Astrocyte (in vitro differentiated cells and primary cell): ENCODE measurements at places on chromosomes 3 and 15. TPM values are rescaled to one million over a fixed set of nuclear protein-coding genes. Genes with fewer than 3 reads are reported as not detected.

DNA sequence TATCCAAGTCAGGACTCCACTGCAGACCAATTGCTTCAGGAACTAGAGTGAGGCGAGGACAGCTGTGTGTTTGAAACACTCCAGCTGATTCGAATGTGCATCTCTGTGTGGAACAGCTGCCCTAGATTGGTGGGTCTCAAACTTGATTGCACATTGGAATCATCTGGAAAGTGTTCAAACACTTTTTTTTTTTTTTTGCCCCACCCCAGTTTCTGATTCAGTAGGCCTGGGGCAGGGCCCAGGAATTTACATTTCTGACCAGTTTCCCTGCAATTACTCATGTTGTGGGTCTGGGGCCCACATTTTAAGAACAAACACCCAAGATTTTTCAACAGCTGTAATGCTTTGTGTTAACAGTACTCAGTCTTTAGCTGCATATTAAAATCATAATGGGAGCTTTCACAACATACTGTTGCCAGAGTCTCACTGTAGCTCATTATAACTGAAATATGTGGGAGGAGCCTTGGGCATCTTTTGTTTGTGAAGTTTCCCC is 156.6 kb downstream of the NR1D2 start:
- DNase-seq, result peak; percentile 7

SPRED1 gene
- 29.5 and 31.7 TPM in 2 replicates for total RNA-seq

TTC14 gene
- total RNA-seq, result 42.4 and 42.5 TPM in 2 replicates

GRCh38 chr3:158712443-158712842 is 19.8 kb downstream of the RARRES1 start:
- DNase-seq, result no peak

DNA sequence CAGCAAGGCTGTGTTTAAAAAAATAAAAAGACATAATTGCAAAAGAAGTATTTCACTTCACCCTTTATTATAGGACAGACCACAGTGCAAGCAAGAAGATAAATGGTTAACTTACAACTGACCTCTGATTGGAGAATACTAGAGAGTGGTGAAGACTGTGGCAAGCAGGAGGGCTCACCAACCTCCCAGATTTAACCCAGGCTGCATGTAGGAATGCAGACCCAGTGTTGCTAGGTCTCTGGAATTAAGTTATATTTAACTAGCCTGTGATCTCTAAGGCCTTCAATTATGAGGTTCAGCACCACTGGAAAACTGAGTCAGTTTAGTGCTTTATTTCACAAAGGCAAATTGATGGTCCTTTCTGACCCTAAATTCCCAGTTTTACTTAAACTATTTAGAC is 436.6 kb downstream of the LPP start:
- DNase-seq, result no peak

DNA sequence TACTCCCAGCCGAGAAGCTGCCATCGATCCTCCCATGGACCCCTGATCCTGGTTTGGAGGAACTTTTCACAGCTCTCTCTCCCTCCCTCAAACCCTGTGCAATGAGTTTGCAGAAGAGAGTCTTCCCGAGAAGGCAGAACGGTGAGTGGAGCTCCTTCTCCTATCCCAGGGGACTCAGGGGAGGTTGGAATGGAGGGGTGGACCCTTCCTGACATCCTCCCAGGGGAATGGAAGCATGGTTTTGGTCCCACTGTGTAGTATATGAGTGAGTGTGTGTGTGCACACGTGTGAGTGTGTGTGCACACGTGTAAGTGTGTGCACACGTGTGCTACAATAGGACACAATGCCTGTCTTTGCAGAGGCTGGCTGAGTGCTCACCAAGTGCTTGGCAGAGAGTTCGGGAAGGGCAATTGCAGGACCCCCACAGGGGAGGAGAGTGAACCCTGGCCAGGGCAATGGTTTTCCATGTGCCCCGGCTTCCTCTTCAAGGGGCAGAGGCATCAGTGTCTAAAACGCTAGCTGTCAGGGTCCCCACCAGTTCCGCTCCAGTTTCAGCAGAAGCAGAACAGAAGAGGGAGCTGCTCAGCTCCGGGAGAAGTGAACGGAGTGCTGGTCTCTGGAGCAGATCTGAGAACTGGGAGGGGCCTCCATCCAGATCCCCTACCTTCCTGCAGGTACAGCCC is 13.8 kb upstream of the IL16 start:
- DNase-seq, result no peak

DNA sequence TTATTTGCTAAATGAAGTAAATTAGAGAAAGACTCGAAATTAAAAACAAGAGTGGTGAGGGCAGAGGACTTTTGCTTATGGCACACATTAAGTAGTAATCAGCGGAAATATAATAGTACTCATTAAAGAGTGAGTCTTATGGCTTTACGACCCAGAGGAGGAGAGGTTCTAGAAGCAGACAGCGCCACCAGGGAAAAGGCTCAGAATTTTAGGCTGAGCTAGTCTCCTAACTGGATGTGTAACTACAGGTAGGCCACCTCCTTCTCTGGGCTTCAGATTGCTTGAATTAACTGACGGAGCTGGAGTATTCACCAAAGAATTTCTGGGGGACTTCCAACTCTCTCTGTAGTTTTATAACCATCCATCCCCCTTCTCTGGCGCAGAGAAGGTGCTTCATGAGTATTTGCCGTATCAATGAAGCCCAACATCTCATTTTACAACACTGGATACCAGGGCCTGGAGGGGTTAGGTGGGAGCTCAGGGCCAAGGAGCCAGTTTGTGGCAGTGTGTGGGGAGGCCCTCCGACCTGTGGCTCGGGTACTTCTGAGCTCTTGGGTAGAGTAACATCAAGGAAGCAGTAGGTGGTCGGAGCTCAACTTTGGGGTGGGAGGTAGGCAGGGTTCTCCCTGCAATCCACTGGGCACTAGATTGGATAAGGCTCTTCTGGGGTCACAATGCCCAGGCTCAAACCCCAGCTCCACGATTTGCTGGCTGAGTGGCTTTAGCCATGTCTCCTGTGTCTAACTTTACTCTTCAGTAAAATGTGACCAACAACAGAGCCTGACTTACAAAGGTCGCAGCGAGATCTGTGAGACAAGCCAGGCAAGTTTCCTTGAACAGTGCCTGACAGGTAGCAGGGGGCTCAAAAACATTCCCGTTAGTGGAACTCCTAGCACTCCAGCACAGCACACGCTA is 1.1 kb downstream of the CHCHD4 start:
- no peak for DNase-seq

OR5K2 gene
- not detected in 2 replicates for total RNA-seq

PRICKLE2 gene
- 84.4 and 101 TPM in 2 replicates for total RNA-seq

GRCh38 chr3:56157693-56158362 is 310.4 kb downstream of the ERC2 start:
- DNase-seq, result peak; percentile 34

DNA sequence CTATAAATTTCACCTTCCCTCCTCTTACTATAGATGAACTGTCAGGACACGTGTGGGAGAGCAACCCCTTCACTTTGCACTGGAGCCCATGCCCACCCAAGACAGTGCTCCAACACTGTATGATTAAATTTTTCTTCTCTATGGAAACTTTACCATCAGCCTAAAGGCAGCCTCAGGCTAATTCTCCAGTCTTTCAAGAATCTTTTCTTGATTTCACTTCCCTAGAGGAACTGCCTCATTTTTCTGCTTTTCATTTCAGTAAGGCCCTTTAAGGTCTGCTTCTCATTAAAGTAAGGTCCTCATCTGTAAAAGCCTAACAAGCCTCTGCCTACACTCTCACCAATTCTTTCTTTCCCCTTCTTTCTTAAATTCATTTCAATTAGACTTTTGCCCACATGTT is 137.3 kb downstream of the KCNMB2 start:
- no peak for DNase-seq

UBAP1L gene
- 1.8 and 1.9 TPM in 2 replicates for total RNA-seq

NAALADL2 gene
- total RNA-seq, result 2.7 and 3.3 TPM in 2 replicates

- no peak for DNase-seq
Measured at GRCh38 chr15:73258271-73259108, 110.3 kb downstream of the HCN4 start.

- DNase-seq, result peak; percentile 39
Measured at GRCh38 chr3:4981294-4981664, 2.0 kb downstream of the BHLHE40 start.

DNA sequence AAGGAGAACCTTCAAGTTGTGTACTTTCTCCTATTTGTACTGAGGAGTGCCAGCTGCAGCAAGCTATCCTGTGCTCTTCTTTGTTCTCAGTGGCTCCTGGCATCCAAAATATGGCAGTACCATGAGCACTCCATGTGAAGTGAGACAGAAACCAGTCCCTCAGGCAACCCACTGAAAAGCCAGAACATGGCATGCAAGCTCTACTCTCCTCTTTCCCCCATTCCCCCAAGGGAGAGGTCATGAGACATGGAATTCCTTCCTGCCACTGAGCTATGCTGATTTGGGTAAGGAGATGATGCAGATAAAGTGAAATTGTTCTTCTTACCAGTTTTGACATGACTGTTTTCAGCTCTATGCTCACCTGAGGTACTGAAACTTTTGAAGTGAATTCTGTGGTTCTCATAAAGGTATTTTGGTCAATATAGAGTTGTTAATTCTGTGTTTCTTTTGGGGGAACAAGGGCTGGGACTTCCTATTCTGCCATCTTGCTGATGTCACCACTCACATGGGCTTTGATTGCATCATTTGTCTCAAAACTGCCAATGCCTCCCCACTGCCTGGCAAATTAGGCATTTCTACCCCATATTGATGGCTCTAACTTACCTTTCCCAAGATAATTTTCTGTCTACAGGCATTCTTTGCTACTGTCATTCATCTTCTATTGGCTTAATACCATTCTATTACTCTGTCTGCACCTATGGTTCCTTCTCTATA is 22.8 kb upstream of the CEP152 start:
- DNase-seq, result no peak

GRCh38 chr3:179113903-179114302 is 34.3 kb upstream of the PIK3CA start:
- peak; percentile 37 for DNase-seq

- DNase-seq, result no peak
Measured at GRCh38 chr15:81088470-81089013, 45.5 kb upstream of the CFAP161 start.

- no peak for DNase-seq
Measured at GRCh38 chr3:53092942-53093341, 37.3 kb downstream of the RFT1 start.

DNA sequence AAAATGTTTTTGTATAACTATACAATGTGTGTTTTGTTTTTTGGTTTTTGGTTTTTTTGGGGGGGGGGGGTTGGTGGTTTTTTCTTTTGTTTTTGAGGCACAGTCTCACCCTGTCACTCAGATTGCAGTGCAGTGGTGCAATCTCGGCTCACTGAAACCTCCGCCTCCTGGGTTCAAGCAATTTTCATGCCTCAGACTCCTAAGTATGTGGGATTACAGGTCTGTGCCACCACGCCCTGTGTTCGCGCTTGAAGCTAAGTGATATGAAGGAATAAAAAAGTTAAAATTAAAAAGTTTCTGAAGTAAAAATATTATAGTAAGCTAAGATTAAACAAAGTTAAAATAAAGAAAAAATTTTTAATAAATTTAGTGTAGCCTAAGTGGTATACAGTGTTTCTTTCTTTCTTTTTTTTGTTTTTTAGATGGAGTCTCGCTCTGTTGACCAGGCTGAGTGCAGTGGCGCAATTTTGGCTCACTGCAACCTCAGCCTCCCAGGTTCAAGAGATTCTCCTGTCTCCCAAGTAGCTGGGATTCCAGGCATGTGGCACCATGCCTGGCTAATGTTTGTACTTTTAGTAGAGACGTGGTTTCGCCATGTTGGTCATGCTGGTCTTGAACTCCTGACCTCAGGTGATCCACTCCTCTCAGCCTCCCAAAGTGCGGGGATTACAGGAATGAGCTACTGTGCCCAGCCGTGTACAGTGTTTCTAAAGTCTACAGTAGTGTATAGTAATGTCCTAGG is 53.9 kb upstream of the TEX55 start:
- no peak for DNase-seq

- DNase-seq, result peak; percentile 10
Measured at GRCh38 chr3:112134335-112135124, 1.5 kb upstream of the GCSAM start.

DNA sequence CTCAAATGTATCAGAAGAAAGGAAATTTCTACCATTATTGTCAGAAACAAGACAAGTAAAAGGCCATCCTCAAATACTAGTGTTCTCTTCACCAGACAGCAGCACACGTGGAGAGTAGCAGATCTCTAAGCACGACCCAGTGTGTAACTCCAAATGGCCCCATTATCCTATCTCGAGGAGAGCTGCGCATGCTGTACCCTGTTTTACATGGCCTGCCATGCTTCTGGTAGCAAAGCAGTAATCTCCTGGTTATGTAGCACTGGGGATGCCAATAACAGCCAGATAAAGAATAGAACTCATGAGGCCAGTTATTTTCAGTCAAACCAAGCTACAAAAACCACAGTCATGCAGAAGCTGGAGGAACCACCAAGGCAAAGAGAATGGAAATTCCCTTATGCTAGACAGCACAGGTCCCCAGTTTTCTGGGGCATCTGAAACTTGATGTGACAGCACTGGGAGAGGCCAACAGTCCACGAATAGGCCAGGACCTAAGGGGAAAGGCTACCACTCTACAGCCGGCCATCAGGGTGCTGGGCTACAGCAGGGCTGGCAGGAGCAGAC is 73.0 kb downstream of the LIPC start:
- DNase-seq, result no peak

DNA sequence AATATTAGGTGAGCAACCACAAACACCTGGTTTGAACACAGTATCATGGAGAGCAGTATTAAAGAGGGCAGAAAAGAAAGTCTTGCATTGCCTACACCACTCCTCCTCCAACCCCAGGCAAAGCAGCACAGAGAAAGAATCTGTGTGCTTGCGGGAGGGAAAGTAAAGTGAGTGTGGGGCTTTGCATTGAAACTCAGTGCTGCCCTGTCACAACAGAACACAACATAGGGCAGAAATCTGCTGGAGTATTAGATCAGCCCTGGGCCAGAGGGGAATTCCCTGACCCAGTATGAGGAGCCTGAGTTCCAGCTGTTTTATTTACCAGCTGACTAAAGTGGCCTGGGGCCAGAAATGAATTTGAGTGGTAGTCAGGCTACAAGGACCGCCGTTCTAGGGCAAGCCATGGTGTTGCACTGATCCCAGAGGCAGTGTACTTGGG is 75.5 kb downstream of the SPATA16 start:
- peak; percentile 42 for DNase-seq

GRCh38 chr3:119880966-119881365 is 99.1 kb downstream of the NR1I2 start:
- no peak for DNase-seq

- peak; percentile 93 for DNase-seq
Measured at GRCh38 chr15:51759557-51760070, 8.2 kb downstream of the TMOD2 start.

PP2D1 gene
- total RNA-seq, result not detected in 2 replicates

- no peak for DNase-seq
Measured at GRCh38 chr3:56782906-56783305, 18.8 kb downstream of the ARHGEF3 start.

DNA sequence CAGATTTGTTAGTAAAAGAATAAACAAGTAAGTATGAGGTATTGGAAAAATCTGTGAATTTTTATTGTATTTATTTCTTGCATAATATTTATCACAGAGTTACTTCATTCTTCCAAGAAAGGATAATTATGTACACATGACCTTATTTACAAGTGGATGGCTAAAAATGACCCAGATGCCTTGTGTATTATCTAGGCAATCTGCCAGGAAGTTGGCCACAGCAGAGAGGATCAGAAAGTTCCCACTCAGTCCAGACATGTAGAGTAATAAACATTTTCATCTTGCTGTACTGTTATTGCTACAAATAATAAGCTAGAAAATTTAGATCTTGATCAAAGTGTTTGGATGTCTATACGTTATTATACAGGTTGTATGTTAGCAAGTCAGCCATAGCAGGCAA is 317.1 kb downstream of the EPHA6 start:
- no peak for DNase-seq
